ENCODE measurements at places on chromosomes 5 and 9. TPM values are rescaled to one million over a fixed set of nuclear protein-coding genes. Genes with fewer than 3 reads are reported as not detected.

Gene C6
- not detected for total RNA-seq

Gene LRRC19
- not detected for total RNA-seq

DNA sequence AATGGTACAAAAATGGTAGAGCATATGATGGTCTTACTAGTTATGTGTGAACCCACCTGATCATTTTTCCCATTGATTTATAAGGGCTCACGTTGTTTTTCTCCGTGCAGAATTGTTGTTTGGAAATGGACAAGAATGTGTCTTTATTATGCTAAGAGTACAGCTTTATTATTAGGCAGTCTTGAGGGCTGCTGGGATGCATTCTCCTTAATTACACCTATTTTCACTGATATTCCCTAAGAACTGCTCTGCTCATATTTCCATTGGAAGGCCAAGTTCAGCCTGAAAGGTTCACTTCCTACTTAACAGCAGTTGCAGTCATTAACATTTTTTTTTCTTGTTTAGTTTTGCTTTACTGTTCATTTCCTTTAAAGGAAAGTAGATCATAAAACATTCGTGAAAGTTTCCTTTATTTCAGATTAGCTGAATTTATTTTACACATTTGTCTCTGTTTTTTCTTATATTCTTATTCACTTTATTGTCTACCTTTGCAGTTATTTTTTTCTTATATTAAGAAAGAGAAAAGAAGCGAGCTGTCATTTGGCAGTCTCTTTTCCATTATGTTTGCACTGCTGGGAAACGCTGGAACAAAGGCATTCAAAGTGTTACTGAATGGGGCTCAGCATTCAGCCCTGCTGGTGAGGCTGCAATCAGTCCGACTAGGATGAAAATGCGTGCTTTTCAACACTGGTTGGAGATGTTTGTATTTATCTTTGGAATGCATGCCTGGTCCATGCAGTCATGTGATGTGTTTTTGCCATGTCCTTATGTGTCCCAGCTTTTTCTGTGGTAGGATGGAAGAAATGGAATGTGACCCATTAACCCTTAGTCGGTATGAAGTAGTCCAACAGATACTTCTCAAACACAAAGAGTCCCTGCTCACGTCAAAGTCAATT lies 602.7 kb upstream of the ZNF608 start:
- peak; percentile 24 for DNase-seq

Gene MEIKIN
- total RNA-seq: not detected

GRCh38 chr5:170006021-170006420 lies 25.7 kb upstream of the INSYN2B start:
- no peak for DNase-seq

DNA sequence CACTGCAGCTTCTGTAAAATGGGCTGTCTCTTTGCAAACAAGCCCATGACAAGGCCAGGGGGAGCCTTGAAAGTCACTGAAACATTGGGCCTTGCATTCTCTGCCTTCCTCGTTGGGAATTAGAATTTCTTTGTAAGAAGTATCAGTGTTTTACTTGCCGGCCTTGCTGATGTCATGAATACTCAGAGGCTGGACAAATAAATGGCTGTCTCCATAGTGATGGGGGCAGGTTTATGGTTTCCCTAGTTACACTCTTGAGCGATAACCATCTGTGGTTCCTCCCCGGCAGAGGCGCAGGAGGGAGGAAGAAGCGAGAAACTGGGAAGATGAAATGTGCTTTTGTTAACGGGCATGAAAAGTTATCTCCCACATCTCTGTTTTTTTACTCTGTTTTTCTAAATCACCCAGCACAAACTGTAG lies 272.7 kb upstream of the PANK3 start:
- DNase-seq: peak; percentile 94

DNA sequence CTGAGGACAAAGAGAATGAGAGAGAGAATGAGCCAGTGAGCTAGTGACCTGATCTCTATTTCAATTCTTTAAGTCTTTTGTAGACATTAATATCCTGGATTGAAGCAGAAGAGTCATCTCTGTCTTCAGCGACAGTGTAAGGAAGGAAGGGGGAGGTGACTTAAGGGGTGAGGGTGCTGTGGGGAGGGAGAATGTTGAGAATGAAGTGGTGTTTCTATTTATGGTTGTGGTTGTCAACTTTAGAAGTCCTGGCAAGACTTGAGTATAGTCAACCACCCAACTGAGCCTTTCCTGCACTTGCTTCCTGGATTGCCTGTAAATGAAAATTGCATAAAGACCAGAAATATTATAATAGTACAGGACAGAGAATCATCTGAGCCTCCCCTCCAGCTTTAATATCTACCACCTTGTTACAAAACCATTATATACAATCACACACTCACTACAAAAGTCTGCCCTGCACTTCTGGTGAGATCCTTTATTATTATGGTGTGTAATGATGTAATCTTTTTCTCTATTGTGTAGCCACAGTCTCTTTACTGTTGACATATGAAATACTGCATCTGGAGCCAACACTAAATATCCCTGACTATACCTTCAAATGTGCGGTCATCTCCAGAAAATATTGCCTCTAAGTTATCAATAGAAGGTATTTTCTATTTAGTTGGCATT lies 91.7 kb downstream of the NTRK2 start:
- no peak for DNase-seq

DNA sequence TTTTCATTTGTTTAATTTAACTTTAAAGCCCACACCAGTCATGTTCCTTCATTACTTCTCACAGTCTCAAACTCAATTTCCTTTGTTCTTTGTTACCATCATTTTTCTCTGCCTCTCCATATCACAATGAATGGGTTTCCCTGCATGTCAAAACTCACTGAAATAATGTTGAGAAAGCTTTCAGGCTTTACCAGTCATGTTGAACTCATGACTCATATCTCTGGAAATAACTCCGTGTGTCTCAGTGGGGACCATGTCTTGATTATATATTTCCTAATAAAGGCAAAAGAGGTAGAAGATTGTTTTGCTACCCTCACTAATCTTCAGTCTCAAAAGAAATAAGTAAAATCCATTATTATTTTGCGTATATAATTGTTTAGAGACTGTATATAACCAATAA lies 231.2 kb downstream of the CHSY3 start:
- peak; percentile 74 for DNase-seq

GRCh38 chr5:138843316-138844124 lies 31.6 kb downstream of the LRRTM2 start:
- peak; percentile 23 for DNase-seq

GRCh38 chr5:34002629-34003328 lies 5.1 kb downstream of the AMACR start:
- DNase-seq: no peak

GRCh38 chr5:58828258-58828657 lies 245.4 kb downstream of the RAB3C start:
- DNase-seq: no peak

Gene PCDHB3
- total RNA-seq: 3.6 TPM

Gene LPAR1
- 11.5 TPM for total RNA-seq

Gene FOXI1
- not detected for total RNA-seq

DNA sequence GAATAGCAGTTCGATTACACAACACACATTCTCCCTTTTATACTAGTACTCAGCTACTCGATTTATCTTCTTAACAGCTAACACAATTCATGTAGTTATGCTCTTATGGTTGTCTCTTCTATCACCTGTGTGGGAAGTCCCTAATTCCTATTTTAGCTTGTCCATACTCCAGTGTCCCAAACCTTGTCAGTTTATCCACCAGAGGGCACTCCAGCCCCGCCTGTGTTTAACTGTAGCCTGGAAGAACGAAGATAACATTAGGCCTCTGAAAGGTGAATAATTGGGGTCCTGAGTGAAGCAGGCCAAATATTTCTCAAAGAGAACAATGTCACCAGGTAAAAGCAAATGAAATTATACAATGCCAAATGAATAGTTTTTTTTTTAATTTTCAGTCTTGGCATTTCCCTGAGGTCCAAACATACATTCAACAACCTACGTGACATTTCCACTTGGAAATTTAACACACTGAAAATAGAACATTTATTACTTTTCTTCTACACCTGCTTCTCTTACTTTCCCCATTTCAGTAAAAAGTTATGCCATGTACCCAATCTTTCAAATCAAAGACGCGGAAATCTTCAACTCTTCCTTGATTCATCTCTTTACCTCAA lies 560.7 kb downstream of the HTR1A start:
- DNase-seq: peak; percentile 4

Gene SLC35D2
- total RNA-seq: 37.3 TPM

Gene GPR150
- total RNA-seq: not detected

GRCh38 chr5:6543830-6544560 lies 88.8 kb downstream of the NSUN2 start:
- no peak for DNase-seq

DNA sequence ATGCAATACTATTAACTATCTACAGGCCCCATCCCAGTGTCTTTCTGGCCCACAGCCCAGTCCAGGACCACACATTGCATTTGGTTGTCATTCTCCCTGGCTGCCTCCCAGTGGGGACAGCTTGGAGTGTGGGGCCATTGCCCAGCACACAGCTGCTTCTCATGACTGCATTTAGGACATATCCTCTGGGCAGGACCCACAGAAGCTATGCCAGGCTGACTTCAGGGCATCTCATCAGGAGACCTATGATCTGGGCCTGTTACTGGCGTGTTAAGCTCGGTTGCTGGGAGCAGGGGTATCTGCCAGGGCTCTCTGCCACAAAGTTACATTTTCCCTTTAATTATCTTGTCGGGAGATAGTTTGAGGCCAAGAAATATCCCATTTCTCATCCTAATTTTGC lies 32.1 kb upstream of the CLPTM1L start:
- no peak for DNase-seq

GRCh38 chr5:171840711-171841522 lies 55.3 kb downstream of the SMIM23 start:
- DNase-seq: no peak

Gene JAK2
- total RNA-seq: 12.3 TPM

DNA sequence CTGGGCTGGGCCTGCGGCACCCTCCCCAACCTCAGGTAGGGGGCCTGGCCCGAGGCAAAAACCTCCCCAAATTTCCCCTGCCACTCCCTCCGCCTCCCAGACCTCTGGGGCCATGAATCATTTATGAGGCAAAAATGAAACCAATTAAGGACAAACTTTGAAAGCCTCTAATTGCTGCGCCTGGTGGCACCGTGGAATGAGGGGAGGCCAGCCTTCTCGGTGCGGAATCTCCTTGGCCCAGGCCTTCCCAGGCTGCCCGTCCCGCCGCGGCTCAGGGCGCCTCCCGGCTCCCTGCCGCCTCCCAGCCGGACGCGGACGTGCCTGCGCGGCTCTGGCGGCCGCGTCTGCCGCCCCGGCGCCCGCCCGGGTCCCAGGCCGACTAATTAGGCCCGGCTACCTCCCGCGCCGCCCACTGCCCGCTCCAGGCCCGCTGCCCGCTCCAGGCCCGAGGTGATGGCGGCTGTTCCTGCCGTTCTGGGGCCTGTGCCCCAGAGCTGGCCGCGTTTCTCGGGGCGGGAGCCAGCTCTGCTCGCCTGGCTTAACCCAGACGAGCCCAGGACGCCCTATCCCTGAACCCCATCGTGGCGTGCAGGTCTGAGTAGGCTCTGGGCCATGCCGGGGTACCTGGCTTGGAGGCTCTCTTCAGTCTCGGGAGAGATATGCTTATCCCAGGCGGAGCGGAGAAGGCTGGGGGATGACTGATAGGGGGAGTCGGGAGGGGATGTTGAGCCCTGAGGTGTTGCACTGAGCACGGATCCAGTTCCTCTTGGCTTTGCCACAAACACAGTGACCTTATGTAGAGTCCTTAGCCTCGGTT lies 20.1 kb downstream of the CXXC5 start:
- no peak for DNase-seq

Gene BRD3
- total RNA-seq: 39.6 TPM

Gene SAXO1
- total RNA-seq: 0.10 TPM

Gene NFIB
- 9.4 TPM for total RNA-seq

DNA sequence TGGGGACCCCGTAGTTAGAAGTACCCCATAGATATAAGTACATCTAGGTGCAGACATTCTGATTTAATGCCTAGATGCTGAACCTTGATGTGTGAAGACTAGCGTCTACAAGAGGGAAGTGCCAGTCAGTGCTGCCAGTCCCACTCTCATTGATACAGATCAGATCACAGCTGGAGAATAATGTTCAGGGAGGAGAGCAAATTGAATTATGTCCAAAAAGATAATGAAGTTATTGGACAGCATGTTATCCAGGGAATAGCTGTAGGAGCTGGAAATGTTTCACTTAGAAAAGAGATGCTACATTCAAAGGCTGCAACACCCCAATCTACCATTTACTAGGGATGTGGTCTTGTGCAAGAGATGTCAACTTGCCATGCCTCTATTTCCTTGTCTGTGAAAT lies 15.9 kb upstream of the RNF183 start:
- DNase-seq: no peak

DNA sequence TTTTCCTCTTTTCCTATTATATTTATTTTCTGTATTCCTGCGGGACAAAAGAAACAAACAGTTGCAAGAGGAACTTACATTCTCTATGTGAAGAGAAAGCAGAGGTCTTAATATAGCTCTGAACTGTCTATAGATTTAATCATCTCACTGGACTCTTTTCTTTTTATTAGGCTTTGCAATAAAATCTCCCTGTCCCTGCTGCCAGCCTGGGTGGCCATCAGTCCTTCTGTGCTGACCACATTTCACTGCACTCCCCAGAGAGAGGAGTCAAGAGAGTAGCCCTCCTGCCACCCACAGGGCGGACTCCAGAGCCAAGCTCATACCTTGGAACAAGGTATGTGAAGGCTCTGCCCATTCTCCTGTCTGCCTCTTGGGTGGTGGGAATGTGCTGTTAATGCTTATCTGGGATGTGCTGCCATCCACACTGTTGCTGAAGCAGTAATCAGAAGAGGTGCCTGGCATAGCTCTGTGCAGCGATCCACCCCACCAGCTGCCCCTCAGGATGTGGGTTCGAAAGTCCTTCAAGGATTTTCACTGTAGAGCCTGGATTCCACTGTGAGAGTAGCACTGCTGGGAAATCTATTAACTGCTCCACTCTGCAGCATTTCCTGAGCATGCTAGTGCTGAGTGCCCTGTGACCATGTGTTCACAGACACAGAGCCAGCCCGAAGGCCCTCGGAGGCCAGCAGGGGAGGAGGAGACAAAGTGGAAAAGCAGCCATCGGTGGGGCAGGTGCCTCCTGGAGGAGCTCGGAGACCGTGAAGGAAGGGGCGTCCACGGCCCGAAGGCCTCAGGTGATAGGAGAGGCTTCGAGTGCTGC lies 334.6 kb downstream of the MED10 start:
- no peak for DNase-seq

Gene GABRA6
- not detected for total RNA-seq

Gene TAF1L
- 0.02 TPM for total RNA-seq

Gene ECPAS
- total RNA-seq: 89.7 TPM

- peak; percentile 49 for DNase-seq
Observed at GRCh38 chr5:138981586-138981985, 106.5 kb upstream of the LRRTM2 start.

DNA sequence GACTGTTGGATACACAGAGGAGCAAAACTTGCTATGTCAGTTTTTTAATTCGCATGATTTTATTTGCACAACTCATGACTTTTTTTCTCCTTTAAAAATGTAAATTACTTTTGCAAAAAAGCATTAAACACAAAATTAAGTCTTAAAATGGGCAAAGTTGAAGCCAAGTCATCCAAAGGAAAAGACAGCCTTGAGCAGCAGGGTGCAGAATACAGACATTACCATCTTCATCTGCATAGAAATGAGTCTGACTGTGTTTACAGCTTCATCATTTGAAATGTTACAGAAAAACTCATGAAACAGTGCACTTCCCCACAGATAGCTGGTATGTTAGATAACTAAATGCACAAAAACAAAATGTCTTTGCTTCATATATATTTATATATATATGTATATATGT lies 101.4 kb downstream of the TSSK1B start:
- DNase-seq: no peak

GRCh38 chr5:104452550-104452949 lies 890.0 kb upstream of the NUDT12 start:
- no peak for DNase-seq
